ENCODE measurements at places on chromosomes 13 and 19.

DNA sequence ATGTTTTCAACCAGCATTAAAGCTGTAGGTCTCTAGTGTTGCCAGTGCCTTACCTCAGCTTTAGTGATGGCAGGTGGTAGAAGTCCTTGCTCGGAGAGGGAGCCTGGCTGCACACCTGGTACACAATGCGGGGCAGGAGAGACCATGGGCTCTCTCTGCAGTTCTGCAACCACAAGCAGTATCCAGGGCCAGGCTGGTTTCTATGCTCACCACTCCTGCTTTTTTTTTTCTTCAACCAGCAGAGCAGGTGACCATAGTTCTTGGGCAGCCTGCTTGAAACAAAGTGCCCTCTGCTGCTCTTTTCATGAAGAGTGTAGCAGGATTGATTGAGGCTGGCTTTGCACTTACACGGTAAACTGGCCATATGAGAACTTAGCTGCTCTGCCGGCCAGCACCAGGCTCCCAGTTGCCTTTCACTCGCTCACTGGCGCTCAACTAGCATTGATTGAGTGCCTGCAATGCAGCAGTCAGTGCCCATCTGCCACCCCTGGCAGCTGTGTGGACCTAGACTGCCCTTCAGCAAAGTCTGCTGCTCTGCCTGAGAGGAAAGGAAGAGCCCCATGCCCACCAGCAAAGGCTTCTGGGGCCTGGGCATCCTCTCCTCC lies 4.4 kb upstream of the CHAMP1 start:
- no peak for DNase-seq

DNA sequence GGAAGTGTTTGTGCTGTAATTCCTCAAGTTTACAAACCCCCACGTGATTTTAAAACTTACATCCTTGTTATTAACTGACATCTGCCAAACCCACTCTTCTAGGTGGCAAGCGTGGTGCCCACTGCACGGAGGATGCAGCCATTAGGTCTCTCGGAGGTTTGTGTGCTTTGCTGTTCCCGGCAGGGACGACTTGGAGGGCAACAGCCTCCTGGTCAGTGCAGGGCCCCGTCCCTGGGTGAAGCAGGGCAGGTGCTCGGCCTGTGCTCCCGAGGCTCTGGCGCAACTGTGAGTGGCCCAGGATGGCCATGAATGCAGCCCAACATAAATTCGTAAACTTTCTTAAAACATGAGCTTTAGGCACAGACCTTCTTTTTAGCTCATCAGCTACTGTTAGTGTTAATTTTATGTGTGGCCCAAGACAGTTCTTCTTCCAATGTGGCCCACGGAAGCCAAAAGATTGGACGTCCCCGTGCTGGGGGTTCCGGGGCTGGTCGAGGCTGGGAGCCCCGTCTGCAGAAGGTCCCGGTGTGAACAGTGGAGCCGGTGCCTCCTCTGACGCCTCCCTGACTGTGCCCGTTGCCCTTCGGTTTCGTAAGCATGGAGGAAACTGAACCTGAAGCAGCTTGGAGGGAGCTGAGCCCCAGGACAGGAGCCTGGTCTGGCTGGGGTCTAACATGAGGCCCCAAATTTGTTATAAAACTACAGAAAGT lies 11.9 kb downstream of the GAS6 start:
- no peak for DNase-seq

DNA sequence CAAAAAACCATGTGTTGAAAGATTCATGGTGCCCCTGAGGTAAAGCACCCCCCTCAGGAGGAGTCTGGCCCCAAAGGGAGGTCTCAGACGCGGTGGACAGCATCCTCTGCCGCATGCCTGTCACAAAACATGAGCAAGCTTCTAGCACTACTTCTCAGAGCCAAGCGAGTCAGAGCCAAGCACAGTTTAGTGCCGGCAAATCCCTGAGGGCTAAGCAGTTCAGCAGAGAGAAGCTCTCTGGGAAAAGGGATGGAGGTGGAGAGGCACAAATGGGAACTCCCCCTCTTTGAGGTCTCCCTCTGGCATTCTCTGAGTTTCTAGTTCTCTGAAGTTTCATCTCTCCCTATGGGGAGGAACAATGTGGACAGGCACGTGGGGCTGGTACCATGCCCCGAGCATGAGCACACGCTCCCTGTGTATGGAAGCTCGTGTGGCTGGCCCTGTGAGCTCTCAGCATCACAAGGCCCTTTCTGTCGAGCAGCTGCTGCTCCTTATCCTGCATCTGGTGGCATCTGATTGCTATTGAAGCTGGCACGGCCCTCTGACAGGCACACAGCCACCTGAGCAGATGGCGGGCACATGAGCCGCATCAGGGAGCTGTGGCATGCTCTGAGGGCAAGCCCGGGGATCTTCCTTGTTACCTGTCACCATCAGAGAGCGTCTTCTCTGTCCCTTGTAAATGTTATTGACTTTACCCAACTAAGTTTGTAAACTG lies 325.1 kb downstream of the SLC7A1 start:
- DNase-seq, result no peak

DNA sequence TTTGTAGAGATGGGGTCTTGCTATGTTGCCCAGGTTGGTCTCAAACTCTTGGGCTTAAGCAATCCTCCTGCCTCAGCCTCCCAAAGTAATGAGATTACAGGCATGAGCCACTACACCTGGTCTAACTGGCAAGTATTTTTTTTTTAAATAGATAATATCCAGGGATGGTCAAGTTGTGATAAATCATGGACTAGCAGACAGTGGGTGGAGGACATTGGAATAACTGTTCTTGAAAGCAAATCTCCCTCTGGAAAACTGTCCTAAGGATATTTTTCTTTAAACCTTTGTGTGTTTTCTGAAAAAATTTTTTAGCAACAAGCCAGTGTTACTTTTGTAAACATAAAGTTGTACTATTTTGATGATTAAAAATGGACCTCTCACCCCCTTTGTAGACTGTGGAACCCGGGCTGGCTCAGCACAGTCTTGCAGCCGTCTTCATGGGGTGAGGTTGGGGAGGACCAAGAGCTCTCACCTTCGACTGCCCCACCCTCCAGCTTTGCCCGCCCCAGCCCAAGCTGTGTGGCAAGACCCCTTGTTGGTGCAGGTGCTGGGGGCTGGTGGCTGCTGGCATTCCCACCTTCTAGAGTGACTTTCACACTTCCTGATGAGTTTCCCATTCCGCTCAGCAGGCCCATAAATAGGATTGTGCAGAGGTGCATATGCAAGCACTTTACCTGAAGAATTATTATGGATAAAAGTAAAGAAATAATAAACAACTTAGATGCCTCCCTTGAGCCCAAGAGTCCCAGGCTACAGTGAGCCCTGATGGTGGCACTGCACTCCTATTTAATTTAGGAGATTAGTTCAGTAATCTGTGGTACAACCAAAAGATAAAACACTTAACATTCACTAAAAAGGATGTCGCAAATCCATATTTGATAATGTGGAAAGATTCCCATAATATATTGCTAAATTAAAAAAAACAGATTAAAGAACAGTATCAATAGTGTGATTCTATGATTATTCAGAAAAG lies 107.3 kb downstream of the GADD45B start:
- no peak for DNase-seq

DNA sequence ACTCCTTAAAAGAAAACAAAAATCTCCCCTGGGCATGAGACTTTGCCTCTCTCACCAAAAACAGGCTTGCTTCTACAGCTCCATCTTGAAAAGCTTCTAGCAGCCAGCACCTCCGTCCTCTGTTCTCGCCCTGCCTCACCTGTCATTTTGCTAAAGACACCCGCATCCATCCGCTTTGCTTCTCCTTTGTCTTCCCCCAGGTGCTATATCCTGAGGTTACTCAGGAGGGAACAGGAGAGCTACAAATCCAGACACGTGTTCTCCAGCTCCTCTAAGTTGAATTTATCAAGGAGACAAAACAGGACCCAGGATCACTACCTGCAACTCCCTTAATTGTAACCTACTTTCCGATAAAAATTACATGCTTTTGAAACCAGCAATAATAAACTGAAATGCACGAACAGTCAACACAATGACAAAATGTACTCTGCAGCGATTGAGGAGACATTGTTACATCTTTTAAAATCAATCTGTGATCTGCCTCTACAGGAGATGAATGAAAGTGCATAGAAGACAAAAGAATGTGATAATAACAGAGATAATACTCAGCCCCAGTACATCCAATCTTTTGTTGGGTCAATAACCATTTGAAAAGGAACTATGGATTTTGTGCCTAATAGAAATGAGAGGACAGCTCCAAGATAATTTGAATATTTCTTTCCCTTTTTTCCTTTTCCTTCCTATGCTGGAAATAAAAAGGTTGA lies 221.2 kb downstream of the DCLK1 start:
- no peak for DNase-seq

- no peak for DNase-seq
These were observed 27.5 kb upstream of the UBE2L5 start for GRCh38 chr13:30394751-30395191.

- DNase-seq, result no peak
These were observed 77.2 kb downstream of the TSC22D1 start for GRCh38 chr13:44498969-44499368.

DNA sequence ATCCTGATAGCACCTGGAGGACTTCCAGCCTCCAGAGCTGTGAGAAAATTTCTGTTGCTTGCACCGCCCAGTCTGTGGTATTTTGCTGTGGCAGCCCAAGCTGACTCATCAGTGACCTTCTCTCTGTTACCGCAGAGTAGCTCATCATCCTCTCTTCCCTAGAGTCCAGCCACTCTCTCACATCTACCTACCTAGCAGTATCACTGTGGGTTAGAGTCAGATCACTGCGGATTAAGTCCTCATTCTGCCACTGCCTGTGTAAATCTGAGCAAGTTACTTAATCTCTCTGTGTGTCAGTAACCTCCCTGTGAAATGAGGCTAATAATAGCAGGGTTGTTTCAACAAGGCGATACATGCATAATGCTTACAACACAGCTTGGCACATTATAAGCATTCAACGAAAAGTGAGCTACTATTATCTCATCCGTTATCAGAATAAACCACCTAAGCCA lies 40.3 kb upstream of the USPL1 start:
- DNase-seq, result peak; percentile 4

DNA sequence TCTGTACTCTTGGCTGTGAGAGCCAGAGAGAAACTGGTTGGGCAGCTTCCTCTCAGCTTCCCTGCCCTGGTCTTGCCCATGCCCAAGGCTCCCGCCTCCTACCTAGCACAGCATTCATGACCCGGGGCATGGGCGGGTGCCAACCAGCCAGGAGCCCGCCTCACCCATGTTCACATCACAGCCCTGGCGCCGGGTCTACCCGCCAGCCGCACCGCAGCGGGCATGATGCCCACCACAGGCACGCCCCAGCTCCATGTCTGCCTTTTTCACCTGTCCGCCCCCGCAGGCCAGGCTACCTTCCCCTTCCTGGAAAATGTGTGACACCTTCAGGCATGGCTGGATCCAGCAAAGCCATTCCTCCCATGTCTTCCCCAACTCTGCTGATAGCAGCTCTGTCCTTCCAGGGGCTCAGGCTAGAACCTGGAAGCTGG lies 42.1 kb downstream of the PTPRS start:
- no peak for DNase-seq

GRCh38 chr13:91248249-91248648 lies 99.2 kb upstream of the MIR17HG start:
- DNase-seq, result no peak

GRCh38 chr13:99307648-99308339 lies 595 bp upstream of the GPR183 start:
- no peak for DNase-seq

DNA sequence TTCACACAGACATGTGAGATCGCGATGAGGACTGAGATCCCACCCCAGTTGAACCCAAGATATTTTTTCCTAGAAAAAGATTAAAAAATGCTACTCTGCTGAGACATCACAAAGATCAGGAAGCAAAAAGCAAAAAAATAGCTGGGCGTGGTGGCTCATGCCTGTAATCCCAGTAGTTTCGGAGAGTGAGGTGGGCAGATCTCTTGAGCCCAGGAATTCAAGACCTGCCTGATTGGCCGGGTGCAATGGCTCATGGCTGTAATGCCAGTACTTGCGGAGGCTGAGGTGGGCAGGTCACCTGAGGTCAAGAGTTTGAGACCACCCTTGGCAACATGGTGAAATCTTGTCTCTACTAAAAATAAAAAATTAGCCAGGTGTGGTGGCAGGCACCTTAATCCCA lies 1.1 kb downstream of the FUT3 start:
- no peak for DNase-seq

DNA sequence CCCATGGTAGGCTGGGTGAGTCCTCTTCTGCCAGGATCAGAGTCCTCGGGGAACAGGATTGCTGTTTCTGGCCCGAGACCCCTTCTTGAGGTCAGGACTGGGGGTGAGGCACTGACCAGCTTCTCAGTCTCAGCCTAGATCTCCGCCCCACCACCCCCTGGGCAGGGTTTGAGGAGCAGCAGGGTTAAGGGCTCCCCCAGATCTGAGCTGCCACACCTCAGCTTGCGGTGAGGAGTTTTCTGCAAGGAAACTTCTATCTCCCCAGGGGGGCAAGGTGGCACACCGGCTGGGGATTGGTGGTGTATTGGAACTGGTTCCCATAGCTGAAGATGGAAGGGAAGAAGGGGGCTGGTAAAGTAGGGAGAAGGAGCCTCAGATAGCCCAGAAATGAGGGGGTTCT lies 19.5 kb downstream of the CHST8 start:
- no peak for DNase-seq

DNA sequence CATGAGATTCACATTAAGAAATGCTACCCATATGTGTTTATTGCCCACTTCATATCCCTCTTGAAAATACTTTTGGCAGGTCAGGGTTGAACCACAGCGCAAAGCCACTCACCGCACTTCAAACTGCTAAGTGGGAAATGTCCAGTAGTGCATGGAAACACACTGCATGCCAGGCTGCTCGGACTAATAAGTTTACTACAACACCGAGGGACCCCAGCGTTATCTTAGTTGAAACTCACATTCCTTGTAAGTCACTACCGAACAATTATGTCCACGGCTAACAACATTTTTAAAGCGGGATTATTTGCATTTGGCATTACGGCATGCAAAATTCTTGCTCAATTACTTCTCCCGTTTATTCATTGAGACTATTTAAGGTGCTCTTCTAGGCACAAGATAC lies 4.0 kb downstream of the BRD4 start:
- DNase-seq, result no peak

DNA sequence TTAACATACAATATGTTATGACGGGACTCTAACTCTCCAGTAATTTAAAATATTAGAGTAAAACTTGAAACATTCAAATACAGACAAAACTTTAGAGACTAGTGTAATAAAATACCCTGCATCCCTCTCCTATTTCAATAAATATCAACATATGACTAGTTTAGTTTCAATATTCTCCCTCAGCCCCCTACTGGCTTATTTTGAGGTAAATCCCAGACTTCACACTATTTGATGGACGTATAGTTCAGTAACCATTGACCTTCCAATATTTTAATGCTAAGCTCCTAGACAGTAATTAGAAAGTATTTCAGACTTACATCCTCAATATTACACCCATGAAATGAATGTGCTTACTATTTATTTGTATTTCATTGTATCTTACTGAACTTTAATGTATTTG lies 180.7 kb upstream of the STARD13 start:
- no peak for DNase-seq

- DNase-seq, result no peak
These were observed 22.0 kb downstream of the GPX4 start for GRCh38 chr19:1125601-1126467.

GRCh38 chr13:100584896-100585295 lies 3.7 kb downstream of the GGACT start:
- no peak for DNase-seq

GRCh38 chr13:27408074-27408473 lies 16.3 kb upstream of the GTF3A start:
- DNase-seq, result no peak

GRCh38 chr13:30748717-30749116 lies 13.4 kb downstream of the ALOX5AP start:
- no peak for DNase-seq
